HS-5 (cell line): ENCODE measurements at places on chromosomes 3 and 15.

DNA sequence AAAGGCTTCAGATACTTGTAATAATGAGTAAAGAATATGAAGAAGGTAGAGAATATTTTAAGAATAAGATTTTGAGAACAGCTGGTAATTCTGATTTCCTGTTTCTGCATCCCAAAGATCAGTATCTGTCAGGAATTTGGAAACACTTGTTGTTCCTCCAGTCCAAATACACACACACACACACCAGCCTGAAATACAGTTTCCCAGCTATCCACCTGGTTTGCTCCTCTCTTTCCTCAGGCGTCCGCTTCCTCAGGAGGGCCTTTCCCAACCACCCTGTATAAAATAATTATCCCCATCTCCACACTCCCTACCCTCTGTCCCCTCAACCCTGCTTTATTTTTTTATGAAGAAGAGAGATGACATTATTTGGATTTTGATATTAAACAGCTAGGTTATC, 2.0 kb upstream of the FSIP1 start:
- DNase-seq: no peak

GRCh38 chr3:32646761-32647160, 38.2 kb upstream of the CNOT10 start:
- DNase-seq: no peak

- DNase-seq: peak; percentile 6
Observed at GRCh38 chr3:41026394-41027177, 172.7 kb upstream of the CTNNB1 start.

DNA sequence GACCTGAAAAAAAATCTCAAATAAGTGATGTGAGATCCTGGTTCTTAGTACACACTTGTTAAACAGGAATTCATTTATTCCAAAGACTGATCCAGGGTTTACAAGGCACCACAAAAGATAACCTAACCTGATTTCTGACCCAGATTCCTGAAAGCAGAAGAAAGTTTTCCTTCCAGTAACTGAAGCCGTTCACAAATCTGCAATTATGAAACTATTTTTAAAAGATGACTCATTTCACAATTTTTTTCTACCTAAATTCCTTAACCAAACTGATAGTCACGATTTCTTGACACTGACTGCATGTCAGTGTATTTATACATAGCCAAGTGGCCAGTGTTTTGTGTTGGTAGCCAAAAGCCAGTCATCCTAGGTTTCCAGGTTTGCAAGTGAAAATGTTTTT, 17.1 kb downstream of the SLC9A9 start:
- peak; percentile 58 for DNase-seq

GRCh38 chr15:56425976-56426375, 39.0 kb downstream of the MNS1 start:
- DNase-seq: no peak

DNA sequence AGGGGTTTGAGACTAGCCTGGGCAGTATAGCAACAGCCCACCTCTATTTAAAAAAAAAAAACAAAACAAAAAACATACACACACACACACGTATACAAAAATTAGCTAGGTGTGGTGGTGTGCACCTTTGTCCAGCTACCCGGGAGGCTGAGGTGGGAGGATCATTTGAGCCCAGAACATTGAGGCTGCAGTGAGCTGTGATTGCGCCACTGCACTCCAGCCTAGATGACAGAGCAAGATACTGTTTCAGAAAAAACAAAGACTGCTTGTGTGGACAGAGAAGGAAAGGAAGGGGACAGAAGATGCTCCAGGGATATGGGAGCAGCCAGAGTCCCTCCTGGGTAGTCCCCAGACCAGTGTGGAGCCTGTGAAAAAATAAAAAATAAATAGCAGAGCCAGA, 12.9 kb downstream of the TYRO3 start:
- DNase-seq: no peak

GRCh38 chr3:97871186-97871585, 49.4 kb downstream of the CRYBG3 start:
- no peak for DNase-seq

DNA sequence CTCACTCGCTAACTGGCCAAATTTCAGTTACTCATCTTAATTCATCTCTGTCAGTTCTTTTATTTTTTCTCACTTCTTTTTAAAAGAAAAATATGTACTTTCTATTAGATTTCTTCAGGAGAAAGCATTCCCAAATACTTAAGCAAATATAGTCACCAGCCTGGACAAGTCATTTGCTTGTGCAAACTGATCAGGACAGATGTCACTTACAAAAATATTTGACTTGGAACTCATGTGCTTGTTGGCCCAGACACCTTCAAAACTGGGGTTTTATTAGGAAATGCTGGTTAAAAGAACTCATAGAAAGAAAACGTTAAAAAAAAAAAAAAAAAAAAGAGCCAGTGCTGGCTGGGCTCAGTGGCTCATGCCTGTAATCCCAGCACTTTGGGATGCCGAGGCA, 31.3 kb upstream of the FOXP1 start:
- DNase-seq: no peak

DNA sequence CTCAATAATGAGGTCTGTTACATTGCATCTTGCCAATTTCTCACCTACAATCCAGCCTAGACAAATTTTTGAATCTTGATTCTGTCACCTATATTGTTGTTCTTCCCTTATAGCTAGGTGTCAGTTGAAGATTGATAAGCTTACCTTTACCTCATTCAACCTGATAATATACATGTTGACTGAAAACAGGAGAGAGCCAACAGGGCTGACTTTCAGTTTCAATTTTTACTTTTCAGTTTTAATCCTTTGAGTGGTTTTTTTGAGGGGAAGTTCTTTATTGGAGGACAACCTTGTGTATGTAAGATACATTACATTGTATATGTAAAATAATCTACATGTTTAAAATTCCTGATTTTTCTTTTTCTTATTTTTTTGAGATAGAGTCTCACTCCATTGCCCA, 5.8 kb downstream of the ATP13A5 start:
- no peak for DNase-seq

GRCh38 chr3:33128706-33129105, 14.9 kb downstream of the CRTAP start:
- no peak for DNase-seq

GRCh38 chr3:12744326-12744725, 14.7 kb downstream of the TMEM40 start:
- DNase-seq: no peak

- no peak for DNase-seq
Observed at GRCh38 chr15:66193066-66193465, 60.5 kb downstream of the MEGF11 start.

- DNase-seq: no peak
Observed at GRCh38 chr3:127263037-127263436, 24.8 kb downstream of the PRR20G start.

- DNase-seq: no peak
Observed at GRCh38 chr15:70244978-70245542, 147.3 kb upstream of the TLE3 start.

GRCh38 chr3:4711680-4711992, 218.5 kb downstream of the ITPR1 start:
- no peak for DNase-seq
